T-helper 17 cell (primary cell): ENCODE measurements at places on chromosomes 1 and 21.

DNA sequence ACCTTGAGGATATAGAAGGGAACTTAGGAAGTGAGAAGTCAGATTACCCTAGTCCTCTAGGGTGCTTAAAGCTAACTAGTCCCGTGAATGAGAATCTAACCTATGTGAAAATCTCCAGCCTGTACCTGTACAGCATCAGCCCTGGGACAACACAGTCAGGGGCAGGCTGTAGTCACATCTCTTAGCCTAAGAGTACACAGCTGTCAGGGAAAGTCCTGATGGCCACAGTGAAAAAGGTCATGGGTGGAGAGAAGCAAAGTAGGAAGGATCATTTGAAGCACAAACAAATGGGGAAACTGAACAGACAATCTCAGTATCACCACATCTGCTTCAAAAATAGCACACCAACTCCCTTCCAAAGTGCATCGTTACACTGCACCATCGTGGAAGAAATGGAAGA is 11.7 kb downstream of the CTSK start:
- no peak for DNase-seq

DNA sequence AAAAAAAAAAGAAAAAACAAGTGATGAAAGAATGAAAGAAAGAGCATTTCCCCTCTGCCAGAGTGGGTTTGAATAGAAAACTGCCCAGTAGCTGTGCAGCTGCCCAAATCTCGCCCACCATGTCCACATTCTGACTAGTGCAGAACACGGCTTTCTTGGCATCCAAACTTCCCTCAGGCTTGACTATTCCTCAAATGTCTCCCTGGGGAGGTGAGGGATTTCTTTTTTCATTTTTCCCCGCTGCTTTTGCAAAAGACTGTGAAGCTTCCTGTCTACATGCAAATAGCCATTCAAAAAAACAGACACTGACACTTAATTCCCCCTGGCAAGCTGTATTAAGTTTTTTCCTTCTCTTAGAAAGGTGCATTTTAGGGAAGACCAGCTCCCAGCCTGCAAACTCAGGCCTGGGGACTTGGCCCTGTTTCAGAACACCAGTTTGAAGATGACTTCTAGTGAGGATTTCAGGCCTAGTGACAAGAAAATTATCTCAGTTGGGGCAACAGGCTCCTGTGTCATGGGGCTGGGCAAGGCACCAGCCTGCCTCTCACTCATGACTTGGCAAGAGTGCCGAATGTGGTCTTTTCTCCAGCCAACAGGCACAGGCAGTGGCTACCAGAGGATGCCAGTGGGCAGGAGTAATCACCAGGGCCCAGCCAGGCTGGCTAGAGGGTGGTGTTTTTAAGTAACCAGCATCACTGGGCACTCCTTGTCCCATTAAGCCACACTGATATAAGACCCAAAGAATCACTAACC is 178.1 kb upstream of the NFIA start:
- DNase-seq = no peak

DNA sequence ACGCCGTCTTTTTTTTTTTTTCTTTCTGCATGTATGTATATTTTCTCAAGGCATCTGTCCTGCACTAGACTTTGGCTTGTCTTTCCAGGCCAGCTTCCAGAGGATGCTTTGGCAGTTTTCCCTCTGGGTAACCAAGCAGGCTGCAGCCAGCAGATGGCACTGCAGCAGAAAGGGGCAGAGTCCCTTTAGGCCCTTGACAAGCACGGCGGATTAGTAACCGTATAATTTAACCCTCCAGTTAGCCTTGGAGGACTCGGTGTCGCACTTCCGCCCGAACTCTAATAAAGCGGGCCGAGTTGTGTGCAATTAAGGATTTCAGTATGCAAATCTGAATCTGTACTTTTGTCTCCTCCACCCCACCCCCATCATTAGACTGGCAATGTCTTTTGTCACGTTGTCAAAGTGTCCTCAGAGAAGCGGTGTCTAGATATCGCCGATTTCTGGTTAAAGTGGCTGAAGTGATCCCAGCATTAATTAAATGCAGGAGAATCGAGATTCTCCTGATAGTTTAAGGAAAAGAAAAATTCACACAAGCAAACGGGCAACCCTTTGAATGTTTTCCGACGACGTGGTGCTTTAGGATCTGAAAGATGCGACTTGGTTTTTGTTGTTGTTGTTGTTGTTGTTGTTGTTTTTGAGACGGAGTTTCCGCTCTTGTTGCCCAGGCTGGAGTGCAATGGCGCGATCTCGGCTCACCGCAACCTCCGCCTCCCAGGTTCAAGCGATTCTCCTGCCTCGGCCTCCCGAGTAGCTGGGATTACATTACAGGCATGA is 1.1 kb upstream of the TMEM167B start:
- DNase-seq = no peak

DNA sequence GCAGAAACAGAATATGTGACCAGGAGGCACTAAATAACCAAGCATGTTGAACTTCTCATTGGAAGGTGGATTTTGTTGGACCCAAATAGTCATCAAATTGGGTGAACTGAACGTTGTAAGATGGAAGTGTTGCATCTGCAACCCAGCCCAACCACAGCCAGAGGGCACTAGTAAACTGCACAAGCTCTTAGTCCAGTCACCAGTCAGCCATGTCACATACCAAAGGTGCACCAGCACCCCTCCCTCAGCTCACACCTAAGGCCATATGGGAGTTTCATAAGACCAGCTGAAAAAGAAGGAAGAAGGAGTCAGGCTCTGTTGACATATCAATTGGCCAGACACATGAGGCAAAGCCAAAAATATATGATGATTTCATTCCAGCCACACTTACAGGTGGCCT is 481.7 kb upstream of the NR5A2 start:
- DNase-seq = no peak

DNA sequence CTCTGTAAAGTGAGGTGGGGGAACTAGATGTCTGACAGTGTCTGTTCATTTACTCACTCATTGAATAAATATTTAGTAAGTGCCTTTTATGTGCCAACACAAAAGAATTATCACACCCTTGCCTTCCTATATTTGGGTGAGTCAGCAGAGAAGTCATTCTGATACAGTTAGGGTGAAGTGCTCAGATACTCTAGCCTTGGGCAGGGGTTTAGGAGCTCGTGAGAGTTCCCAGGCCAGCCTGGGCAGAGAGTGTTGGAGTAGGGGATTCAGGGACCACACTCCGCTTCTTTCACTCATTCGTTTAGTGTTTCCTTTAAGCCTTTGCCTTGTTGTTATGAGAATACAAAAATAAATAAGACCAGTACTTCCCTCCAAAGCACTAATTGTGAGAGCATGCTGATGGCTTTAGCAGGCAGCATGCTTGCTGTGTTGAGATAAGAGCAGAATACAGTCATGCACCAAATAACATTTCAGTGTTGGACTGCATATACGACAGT is 83.9 kb downstream of the DYRK1A start:
- no peak for DNase-seq

DNA sequence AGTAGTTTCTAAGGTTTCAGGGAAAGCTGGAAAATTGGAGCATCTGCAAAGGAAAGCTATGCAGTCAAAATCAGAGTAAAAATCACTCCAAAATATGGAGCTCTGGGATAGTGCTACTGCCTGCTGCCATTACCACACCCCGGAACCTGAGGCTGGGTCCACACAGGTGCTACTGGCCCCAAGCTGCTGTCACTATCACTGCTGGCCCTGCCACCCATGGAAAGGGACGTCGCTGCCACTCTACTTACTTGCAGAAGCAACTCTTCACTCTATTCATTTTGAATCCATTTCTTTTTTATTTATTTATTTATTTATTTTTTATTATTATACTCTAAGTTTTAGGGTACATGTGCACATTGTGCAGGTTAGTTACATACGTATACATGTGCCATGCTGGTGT is 60.3 kb upstream of the RGS18 start:
- no peak for DNase-seq

DNA sequence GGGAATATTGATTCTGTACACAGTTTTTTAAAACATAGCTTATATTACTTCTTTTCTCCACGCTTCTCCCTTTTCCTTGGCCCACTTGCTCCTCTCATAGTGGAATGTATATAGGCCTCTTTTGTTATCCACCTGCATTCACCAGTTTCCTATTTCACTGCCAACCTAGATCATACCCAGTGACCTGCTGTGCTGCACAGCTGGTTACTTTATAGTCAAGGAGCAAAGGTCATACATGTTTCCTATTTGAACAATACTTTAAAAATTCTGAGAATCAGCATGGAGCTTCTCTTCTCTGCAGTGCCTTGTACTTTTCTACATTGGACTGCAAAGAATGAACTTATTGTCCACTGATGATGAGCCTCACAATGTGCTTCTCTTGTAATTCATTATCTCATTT is 4.3 kb upstream of the SLC35D1 start:
- DNase-seq = no peak

GRCh38 chr1:40786171-40786994 is 2.8 kb downstream of the KCNQ4 start:
- DNase-seq = no peak

DNA sequence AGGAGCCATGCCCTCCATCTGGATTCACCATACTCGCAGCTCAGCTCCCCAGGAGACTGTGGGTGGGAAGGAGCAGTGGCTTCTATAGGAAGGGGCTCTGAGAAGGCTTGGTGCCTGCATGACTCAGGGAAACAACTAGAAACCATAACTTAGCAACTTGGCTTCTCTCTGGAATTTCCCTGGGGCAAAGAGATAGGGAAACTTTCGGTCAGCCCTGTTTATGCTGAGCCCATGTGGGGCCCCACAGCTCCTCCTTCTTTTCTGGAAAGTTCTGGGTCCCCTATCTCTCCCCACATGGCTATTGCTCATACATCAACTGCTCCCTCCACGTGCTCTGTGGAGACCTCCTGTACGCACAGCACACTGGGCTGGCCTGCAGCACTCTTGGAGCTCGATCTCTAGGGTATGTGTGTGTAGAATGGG is 39.3 kb downstream of the PLEKHA6 start:
- DNase-seq = no peak

DNA sequence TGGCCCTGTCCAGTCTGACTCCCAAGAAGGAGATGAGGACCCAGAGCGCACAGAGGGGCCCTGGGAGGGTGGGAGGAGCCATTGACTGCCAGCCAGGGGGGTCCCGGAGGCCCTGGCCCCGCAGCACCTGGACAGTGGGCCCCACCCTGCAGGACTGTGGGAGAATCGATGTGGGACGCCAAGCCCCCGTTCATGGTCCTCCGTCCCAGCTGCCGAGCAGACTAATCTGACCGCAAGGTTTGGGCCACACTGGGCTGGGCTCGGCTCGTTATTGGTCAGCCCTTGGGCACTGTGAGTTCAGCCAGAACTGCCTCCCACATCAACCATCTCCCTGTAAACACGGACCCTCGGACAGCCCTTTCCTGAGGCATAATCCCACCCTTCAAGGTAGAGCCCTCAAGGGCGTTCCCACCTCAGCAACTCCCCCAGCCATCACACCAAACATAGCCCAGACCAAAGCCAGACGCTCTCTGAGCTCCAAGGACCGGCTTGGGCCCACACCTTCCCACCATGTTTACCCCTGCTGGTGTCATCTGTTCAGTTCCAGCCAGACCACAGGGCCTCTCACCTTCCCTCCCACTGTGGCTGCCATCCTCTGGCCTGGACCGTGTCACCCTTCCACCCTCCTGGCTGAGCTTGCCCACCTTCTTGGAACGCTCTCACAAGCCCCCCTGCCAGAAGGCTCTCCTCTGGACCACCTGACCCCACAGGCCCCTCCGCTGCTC is 16.2 kb upstream of the POFUT2 start:
- DNase-seq = no peak

DNA sequence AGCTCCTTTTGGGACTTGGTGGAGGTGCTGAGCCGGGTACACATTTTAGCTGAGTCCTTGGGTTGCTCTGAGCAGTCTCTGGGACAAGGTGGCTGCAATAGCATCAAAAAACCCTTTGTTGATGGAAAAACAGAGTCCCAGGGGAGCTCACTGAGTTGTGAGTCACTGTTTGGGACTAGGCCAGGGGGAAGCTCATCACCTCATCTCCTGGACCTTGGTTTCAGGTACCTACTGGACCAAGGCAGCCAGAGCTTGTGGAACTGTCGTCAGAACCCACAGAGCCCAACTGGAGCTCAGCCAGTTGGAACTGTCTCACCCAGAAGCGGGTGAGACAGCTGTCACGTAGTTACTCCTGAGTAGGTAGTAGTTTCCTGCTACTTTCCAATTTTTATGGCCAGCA is 146.7 kb downstream of the HLX start:
- DNase-seq = no peak

DNA sequence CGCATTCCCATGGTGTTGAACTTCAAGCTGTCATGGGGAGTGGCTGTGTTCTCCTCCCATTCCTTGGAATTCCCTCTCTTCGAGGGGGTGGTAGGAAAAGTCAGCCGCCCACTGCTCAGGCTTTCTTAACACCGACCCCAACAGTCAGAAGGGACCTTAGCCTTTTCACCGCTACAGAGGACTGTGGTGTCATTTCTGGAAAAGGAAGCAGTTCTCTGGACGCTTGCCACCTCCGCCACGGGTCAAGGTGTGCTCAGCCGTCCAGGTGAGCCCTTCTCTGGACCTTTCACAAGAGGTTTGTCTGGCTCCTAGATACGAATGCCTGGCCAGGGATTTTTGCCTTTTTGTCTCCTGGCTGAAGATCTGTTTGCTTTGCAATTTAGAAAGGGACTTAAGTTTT is 31.8 kb downstream of the CLIC6 start:
- DNase-seq = no peak

DNA sequence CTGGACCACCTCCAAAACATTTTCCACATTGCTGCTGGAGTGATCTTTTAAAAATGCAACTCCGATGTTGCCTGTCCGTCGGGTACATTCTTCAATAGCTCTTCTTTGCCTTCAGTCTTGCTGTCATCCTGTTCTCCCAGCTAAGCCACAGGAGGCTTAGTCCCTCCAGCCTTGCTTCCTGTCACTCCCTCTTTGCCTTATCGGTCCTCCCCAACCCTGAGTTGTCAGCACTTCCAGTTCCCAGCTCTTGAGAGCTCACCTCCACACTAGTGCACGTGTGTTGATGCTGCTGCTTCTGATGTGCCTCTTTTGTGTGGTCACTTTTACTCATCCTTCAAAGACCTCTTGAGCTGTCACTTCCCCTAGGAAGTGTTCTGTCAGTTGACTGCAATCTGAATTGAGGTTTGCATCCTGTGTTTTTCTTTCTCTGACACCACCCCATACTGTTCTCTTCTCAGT is 15.3 kb downstream of the UCK2 start:
- no peak for DNase-seq

DNA sequence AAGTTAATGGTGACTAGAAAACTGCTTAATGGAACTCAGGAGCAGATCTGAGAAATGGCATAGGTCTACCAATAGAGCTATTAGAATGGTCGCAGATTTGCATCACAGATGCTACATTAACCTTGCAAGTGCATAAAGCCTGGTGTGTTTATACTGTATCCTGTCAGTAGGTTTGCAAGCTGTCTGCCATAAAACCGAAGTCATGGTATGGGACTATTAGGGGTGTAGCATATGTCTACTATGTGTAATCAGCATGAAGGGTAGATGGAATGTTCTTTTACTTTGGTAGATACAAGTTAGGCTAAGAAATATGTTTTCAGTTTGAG is 574.2 kb upstream of the ADGRL2 start:
- DNase-seq = no peak

GRCh38 chr1:29853716-29854330 is 617.5 kb downstream of the PTPRU start:
- DNase-seq = no peak
